ENCODE measurements at places on chromosomes 3 and 15.
A peak's percentile ranks its signal among the peaks of the same experiment; 100 is the strongest.

GRCh38 chr3:125512135-125512920 is 7.7 kb downstream of the SNX4 start:
- DNase-seq: peak; percentile 69

DNA sequence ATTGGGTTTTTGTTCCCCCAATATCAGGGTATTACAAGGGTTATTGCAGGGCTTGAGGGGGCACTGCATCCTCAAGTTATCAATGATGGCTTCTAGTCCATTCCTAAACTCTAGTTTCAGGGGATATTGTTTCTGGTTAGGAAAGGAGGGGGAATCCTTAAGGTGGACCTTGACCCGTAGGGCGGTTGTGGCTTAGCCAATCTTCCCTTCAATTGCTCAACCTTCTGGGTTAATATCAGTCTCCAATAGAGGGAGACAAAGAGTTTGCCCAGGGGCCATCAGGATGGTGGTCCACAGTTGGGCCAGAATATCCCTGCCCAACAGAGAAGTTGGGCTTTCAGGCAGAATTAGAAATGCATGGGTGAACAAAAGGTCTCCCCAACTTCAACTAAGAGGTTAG is 214.9 kb downstream of the BCHE start:
- DNase-seq: no peak

DNA sequence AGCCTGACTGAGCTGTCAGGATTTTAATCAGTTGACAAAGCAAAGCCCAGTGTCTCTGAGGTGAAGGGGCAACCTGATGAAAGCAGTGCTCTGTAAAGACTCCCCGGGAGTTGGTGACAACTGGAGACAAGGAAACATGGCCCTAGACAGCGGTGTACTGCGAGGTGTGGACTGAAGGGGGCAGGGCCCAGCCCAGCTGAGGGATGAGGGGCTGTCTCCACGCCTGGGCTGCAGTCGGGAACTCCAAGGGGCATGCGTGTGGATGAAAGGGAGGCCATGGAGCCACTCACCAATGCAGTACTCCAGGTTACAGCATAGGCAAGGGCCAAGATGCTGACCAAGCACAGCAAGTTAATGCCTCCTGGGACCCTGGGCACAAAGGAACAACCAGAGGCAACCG is 45.1 kb downstream of the SCAP start:
- DNase-seq: no peak

DNA sequence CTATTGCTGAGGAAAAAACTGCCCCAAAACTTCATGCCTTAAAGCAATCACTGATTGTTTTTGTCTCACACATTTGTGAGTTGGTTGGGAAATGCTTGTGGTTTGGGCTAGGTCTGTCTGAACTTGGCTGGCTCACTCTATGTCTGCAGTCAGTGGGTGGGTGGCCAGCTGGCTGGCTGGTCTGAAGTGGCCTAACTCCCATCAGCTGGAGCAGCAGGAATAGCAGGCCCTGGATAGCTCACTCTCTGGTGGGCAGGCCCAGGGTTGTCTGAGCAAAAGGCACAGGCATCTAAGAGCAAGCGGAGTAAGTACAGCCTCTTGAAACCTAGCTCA is 37.7 kb upstream of the PRR20G start:
- no peak for DNase-seq

DNA sequence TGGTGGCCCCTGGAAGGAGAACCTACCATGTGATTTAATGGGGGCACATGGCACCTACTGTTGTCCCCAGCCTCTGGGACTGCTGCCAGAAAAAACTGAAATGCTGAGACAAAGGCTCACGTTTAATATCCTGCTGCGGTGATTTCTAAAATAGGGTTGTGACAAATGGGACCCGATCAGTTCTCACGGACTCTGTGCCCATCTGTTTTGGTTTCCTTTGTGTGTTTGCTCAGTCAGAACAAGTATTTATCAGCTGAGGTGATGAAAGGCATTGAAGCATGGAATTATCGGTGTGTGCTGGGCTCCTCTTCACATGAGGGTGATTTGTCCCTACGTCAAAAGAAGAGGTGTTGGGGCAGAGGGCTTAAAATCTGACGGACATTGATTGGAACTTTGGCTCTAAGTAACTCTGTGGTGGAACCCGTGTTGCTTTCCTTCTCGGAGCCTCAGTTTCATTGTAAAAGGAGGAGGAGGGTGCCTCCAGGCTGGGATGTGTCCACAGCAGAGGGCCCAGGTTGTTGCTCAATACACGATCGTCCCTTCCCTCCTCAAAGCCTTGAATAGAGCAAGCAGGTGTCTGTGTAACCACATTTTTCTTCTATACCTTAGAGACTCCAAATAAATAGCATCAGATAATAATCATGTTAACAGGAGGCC is 283.3 kb upstream of the RGMA start:
- DNase-seq: no peak

DNA sequence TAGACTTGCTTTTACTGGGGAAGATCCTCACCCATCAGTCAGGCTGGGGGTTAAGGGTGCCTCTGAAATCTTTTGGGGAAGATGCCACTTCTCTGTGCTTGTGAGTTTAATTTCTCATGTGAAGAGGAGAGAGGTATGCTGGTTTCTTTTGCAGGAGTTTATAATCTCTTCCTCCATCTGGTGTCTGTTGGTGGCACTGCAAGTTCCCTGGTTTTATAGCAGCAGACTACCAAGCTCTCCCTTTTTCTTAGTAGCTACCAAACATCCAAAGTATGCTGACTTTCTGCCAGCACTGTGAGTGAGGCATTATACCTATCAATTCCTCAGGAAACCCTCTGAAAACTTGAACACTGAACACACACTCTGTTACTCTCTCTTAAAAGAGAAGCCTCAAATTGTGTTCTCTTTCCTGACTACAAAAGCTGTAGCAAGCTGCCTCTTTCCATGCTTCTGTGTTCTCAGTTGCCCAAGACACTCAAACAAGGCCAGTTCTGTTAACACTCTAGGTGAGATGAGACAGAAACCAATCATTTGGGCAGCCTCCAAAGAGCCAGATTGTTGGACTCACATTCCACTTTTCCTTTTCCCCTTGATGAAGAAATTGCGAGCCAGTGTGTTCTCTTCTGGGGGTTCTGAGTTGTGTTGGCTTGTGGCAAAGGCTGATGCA is 299.5 kb downstream of the GAP43 start:
- peak; percentile 18 for DNase-seq

GRCh38 chr3:100105501-100105900 is 8.8 kb downstream of the FILIP1L start:
- DNase-seq: no peak

GRCh38 chr3:50373146-50374051 is 14.1 kb upstream of the TMEM115 start:
- no peak for DNase-seq

DNA sequence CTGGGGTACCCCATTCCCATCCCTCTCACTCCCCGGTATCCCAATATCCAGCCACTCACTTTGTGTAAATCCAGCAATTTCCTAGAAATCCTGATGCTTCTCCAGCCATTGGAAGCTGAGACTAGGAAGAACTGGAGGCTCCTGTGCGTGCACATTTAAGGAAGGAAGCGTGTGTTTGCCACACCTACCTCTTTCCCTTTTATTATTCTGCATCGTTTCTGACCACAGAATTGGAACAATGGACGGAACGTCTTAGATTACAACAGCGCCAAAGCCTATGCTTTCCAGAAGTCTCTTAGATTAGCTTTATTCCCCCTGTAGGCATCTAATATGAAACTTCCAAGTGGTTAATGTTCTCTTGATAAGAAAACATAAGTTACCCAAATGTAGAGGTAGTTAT is 234.8 kb upstream of the TRIM42 start:
- no peak for DNase-seq

- DNase-seq: no peak
Observed at GRCh38 chr3:65484964-65485363, 553.8 kb downstream of the MAGI1 start.

DNA sequence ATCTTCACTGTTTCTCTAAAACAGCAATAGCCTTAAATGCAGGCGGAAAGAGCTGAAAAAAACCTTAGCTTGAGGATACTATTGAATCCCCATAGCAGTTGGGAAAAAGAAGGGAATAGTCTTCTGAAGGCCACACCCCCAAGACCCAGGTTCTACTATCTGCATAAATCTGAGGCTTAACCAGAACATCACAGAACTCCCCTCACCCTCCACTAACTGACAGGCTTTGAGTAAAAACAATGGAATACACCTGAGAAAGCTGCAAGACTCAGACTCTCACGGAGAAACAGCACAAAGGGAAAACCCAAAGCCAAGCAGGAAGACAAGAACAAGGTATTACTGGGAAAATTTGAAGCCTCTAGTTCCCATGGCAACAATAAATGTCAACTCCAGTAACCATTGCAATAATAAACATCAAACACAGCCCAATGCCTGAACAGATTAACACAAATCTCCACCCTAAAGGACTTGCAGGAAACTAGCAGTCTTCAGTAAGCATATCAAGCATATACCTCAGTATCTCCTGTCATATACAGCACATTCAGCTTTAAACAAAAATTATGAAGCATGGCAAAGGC is 56.4 kb downstream of the TMCC1 start:
- DNase-seq: no peak

DNA sequence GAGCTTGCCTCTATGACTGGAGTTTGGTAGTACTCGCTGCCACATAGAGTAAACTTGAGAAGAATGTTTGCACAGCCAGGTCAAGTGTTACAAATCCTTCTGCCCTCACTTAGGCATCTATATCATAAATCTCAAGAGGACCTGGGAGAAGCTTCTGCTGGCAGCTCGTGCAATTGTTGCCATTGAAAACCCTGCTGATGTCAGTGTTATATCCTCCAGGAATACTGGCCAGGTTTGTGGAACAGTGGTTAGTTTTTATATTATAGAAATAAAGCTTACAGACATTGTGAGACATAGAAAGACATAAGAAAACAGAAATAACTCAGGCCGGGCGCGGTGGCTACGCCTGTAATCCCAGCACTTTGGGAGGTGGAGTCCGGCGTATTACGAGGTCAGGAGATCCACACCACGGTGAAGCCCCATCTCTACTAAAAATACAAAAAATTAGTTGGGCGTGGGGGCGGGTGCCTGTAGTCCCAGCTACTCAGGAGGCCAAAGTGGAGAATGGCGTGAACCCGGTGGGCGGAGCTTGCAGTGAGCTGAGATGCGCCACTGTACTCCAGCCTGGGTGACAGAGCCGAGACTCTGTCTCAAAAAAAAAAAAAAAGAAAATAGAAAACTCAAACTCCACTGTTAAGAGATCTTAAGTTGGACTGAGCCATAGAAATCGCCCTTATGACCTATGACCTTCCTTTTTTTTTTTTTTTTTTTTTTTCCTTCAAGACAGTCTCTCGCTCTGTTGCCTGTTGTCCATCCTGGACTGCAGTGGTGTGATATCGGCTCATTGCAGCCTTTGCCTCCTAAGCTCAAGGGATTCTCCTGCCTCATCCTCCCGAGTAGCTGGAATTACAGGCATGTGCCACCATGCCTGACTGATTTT is 2.2 kb downstream of the RPSA start:
- no peak for DNase-seq

GRCh38 chr3:137165117-137165806 is 207.5 kb downstream of the IL20RB start:
- DNase-seq: peak; percentile 68

- DNase-seq: no peak
Observed at GRCh38 chr3:27456554-27456953, 27.6 kb downstream of the SLC4A7 start.

Data from HCEC 1CT (cell line).